Right kidney (tissue), 9 donors: ENCODE measurements at places on chromosomes 1 and 21.
A peak's percentile ranks its signal among the peaks of the same experiment; 100 is the strongest.

DNA sequence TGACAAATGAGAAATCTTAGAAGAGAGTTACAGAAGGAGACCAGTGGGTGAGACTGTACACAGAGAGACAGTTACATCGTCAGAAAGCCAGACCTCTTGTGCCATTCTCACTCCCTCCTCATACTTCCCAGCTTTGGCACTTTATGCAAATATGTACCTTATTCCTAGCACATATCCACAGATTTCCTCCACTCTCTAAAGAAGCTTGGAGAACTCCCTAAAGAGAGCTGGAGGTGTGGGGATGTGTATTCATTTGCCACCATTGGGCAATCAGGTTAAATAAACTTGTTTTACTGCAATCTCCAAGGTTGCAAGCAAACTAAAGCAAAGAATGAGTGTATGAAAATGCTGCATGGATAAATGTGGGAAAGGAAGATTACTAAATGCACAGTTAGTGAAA lies 380.9 kb upstream of the PRMT6 start:
- no peak for DNase-seq

- DNase-seq, result no peak
These were observed 131.1 kb downstream of the HLCS start for GRCh38 chr21:36835383-36835795.

- DNase-seq, result no peak
These were observed 3.3 kb downstream of the SUCO start for GRCh38 chr1:172536256-172536655.

DNA sequence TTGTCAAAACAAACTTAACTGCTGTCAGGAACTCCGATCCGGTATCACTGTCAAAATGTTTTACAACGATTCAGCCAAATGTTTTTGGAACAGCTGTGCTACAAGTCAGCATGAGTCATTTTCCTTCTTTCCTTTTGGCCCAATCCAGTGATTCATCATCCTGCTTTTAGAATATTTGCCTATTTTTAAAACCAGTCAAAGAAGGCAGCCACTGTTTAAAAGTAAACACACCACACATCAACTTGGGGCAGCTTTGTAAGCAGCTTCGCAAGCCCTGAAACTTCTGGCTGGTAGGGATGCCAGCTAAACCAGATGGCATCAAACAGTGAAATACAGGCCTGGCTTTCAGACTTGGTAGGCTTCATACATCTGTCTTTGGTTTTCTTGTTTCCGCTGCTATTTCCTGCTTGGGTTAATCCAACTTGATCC lies 14.9 kb downstream of the MAP3K7CL start:
- no peak for DNase-seq

- no peak for DNase-seq
These were observed 82.0 kb downstream of the RPAP2 start for GRCh38 chr1:92380867-92381266.

DNA sequence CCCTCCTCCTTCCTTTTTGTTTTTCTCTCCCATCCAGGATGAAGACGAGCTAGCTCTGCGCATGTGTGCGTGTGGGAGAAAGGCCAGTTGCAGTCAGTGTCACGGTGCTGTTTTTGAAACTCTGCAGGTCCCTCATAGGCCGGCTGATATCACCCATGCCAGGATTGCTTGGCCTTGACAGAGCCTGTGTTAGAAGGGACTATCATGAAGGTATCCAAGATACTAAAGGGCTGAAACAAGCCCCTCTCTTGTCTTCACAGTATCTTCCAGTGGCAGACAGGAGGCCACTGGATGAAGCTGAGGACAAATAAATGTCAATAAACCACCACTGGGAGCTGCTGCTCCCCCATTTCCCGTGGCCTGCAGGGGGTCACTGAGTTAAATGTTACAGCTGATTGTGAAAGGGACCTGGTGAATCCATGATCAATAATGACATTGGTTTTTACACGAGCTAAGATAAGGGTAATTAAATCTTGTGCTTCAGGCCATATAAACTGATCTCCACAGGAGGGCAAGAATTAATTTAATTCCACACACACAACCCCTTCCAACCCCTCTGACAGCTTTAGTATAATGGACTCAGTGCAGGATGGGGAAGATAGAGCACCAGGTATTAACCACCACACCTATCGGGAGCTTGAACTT lies 64.6 kb upstream of the TARBP1 start:
- DNase-seq, result no peak

DNA sequence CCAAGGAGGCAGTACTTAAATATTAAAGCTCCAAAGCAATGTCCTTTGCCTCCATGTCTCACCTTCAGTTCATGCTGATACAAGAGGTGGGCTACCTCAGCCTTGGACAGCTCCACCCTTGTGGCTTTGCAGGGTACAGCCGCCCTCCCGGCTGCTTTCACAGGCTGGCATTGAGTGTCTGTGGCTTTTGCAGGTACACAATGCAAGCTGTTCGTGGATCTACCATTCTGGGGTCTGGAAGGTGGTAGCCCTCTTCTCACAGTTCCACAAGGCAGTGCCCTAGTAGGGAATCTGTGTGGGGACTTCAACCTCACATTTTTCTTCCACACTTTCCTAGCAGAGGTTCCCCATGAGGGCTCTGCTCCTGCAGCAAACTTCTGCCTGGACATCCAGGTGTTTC lies 324.8 kb downstream of the COL11A1 start:
- DNase-seq, result no peak

GRCh38 chr21:32082466-32082865 lies 196.4 kb downstream of the MIS18A start:
- no peak for DNase-seq

GRCh38 chr1:83942914-83943313 lies 56.0 kb downstream of the TTLL7 start:
- DNase-seq, result no peak

DNA sequence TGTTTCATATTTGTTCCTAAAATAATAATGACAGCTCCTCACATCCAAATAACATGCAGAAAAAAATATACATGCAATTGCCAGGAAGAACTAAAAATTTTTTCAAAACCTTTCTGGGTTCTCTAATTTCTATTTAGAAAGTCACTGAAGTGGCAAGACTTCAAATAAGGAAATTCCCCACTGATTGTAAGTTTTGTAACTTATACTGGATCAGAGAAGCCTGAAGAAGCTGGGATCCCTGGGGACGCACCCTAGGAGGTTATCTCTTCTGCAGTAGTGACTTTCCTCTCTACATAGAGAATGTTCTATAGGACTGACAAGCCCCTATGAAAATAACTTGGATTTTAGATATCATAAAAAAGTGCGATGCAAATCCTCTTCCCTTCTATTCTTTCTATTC lies 182.6 kb downstream of the MRPL39 start:
- no peak for DNase-seq

DNA sequence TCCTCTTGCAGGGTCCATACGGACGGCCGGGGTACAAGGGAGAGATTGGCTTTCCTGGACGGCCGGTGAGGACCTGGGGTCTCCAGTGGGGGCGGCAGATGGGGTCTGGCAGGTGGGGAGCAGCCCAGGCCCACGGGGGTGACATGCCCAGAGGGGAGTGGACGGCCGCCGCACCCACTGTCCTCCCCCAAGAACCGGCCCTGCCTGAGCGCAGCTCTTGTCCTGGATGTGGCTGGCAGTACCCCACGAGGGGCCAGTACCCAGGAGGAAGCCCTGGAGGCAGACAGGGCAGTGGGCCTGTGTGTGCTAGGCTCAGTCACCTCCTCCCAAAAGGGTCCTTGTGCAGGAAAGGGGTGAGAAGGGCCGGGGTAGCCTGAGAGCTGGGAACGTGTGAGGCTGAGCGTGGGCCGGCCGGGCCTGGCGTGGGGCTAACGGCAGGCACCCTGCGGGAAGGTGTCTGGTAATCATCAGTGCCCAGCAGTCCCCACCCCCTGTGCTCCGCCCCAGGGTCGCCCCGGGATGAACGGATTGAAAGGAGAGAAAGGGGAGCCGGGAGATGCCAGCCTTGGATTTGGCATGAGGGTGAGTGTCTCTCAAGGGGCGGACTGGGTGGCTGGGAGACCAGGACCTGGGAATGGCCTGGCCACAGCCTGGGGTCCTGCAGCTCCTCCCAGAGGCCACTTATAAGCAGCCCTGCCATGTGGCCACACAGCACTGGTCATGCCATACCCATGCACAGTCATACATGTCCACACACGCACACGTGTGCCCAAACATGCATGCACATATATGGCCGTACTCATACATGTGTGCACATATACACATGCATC lies 47.2 kb downstream of the SLC19A1 start:
- no peak for DNase-seq

- DNase-seq, result no peak
These were observed 62.0 kb downstream of the ACBD6 start for GRCh38 chr1:180440335-180440734.

- peak; percentile 51 for DNase-seq
These were observed 23.4 kb upstream of the TSPAN2 start for GRCh38 chr1:115112496-115113375.

- DNase-seq, result peak; percentile 98
These were observed at the start of gene TUT4 for GRCh38 chr1:52552505-52553361. TSS of gene TUT4 (minus strand) at chr1:52553092. CDS start at chr1:52526280, 26,812 bp downstream.

- no peak for DNase-seq
These were observed 97.6 kb downstream of the TOMM20 start for GRCh38 chr1:235030919-235031596.

- DNase-seq, result no peak
These were observed 52.6 kb upstream of the GADD45A start for GRCh38 chr1:67632356-67632755.

DNA sequence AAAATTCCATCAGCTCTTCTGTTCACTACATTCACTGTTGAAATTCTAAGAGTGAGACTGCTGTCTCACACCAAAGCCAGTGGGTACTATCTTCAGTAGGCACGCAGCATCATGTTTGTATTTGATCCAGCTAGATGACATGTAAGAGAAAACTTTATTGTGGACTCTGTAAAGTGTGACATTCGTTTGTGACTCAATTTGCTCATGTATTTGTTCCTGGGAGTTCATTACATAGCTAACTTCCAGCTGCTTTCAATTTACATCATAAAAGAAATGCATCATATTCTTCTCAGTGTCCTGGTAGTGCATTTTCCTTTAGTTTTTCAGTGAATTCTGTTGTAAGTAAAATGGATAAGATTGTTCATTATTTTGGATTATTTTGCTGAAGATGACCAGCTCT lies 31.4 kb downstream of the CTH start:
- DNase-seq, result no peak

DNA sequence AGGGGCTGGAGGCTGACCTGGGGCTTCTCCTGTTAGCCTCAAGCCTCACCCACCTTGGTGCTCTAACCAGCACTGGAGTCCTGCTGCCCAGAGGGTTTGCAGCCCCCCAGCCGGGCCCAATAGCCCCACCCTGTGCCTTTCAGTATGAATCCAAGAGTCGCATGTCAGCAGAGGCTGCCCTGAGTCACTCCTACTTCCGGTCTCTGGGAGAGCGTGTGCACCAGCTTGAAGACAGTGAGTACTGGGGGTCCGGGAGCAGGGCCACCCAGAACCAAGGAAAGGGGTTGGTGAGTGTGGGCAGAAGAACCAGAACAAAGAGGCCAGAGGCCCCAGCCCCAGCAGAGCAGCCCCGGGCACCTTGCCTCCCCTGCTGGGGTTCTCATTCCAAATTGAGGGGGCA lies 25.6 kb downstream of the CDK18 start:
- DNase-seq, result no peak

GRCh38 chr1:169091480-169091941 lies 15.0 kb upstream of the ATP1B1 start:
- no peak for DNase-seq

GRCh38 chr1:228046421-228047182 lies 35.9 kb upstream of the ARF1 start:
- no peak for DNase-seq

DNA sequence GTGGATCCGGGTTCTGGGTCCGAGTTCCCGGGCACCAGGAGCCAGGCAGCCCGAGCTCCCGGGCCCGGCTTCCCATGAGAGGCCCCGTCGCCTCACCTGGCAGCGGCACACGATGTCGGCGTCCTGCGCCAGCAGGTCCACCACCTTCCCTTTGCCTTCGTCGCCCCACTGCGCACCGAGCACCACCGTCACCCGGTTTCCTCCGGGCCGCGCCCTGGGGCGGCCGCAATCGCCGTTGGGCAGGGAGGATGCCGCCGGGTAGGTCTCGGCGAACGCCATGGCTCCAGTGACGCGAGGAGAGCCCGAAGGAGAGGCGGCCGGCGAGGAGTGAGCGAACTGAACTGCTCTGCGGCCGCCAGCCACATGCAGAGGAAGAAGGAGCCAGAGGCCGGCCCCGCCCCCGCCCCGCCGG lies at the start of gene ADSS2:
Gene ADSS2, minus strand, starts transcription at position 371 of the 412 bp plus-strand sequence. Its CDS starts 92 bp downstream, at position 279.
- DNase-seq, result peak; percentile 95

- DNase-seq, result no peak
These were observed 102.1 kb downstream of the DAB1 start for GRCh38 chr1:57321776-57322175.

DNA sequence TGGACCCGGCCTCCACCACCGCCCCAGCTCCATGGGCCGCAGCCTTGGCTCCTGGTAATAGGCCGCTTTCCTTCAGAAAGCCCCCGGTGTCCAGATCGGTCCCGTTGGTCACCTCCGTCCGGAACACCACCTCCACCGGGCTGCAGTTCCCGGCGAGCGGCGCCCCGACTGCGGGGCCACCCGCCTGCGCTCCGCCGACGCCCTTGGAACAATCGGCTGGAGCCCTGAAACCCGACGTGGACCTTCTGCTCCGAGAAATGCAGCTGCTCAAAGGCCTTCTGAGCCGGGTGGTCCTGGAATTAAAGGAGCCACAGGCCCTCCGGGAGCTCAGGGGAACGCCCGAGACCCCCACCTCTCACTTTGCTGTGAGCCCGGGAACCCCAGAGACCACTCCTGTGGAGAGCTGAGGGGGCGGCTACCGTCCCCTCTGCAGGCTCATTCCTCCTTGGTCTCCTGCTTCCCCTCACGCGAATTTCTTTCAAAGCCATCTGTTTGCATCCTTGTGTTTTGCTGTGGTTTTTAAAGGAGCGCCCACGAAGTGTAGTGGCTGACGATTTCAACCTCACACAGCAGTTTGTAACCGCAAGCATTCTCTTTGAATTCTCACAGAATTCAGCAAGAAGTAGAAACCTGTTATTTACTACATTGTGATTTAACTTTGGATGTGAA lies 6.0 kb downstream of the FCRLB start:
- peak; percentile 93 for DNase-seq

- DNase-seq, result no peak
These were observed 20.6 kb downstream of the NCAM2 start for GRCh38 chr21:21018821-21019220.

DNA sequence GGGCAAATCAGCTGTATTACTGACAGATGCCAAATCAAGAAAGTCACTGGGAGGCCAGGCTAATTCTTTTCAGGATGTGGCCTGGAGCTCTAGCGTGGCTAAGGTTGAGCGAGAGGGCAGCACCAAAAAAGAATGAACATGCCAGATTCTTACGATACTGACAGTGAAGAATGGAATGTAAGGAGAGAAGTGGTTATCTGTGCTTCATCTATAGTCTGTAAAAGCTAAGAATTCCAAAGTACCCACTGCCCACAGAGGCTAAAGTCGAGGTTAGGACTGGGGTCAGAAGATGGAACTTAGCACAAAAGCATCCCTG lies 32.7 kb downstream of the TFAP2E start:
- no peak for DNase-seq

GRCh38 chr1:163797816-163798215 lies 476.1 kb downstream of the NUF2 start:
- DNase-seq, result no peak

GRCh38 chr1:212486619-212486975 lies 53.9 kb downstream of the NENF start:
- no peak for DNase-seq
